EL (cell line): ENCODE measurements at places on chromosomes 5 and 9.
A peak's percentile ranks its signal among the peaks of the same experiment; 100 is the strongest.

DNA sequence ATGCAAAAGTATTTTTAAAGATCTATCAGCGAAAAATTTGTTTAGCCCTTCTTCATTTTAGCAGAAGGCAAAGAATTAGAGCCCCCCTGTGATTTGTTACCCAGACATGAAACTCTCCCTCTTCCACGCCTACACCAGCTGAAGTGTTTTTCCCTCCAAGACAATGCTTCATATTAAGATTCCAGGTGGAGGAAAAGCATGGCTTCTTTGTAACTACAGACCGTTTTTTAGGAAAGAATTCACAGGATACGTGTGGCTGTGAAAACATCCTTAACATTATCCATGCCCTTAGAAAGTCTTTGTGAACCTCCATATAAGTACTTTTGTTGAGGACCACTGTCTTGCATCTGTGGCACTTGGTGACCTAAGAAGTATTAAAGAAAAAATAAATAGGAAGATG is 121.8 kb upstream of the MTAP start:
- no peak for DNase-seq

GRCh38 chr9:81566074-81566698 is 123.2 kb downstream of the TLE1 start:
- peak; percentile 41 for DNase-seq

DNA sequence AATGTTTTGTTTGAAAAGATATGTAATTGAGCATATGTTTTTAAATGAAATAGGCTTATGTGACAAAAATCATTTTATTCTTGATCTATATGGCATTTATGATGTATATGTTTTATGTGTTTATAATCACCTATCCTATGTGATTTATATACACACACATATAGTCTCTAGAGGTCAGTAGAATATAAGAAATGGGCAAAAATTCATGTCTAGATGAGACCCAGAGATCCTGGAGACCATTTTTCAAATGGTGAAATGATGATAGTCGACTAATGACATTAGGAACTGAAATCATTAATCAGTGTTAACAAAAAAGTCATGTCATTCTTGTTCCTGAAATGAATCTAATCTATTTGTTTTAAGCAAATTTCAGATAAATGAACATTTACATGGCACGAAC is 709.2 kb upstream of the WWC1 start:
- DNase-seq: peak; percentile 18

- no peak for DNase-seq
Measured at GRCh38 chr5:178307267-178308045, 74.9 kb upstream of the PHYKPL start.

DNA sequence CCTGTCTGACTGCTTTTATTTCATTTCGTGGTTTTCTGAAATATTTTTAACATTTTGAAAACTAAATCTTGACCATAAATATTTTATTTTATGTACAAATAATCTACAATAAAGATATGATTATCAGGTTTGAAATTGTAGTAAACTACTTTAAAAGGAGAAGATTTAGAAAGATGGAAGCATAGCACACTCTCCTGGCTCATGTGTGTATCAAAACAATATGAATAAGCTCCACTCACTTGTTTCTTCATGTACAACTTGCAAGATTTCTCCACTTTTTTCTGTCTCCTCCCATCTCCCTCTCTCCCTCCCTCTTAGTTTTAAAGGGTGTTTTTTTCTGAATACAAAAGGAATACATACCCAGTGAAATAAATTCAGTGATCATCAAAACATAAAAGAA is 15.4 kb upstream of the VPS13A start:
- DNase-seq: no peak

DNA sequence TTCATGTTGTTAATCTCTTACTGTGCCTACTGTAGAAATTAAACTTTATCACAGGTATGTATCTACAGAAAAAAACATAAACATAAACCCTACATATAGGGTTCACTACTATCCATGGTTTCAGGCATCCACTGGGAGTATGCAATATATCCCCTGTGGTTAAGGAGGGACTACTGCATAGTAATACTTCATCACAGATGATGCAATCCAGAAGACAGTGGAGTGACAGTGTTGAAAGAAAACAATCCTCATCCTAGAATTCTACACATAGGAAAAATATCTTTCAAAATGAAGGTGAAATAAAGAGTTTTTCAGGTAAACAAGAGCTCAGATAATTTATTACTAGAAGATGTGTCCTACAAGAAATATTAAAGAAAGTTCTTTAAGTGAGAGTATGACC is 105.9 kb downstream of the HOMER1 start:
- DNase-seq: no peak
